Thoracic aorta (tissue), 2 donors: ENCODE measurements at places on chromosomes 16 and 17. TPM values are rescaled to one million over a fixed set of nuclear protein-coding genes. Genes with fewer than 3 reads are reported as not detected.
A peak's percentile ranks its signal among the peaks of the same experiment; 100 is the strongest.

The FBXO39 gene
- total RNA-seq, result not detected

The MMP28 gene
- 18.5 TPM for total RNA-seq

The ELMO3 gene
- 1.4 TPM for total RNA-seq

The HID1 gene
- 14.8 TPM for total RNA-seq

The SLFN14 gene
- total RNA-seq, result not detected

- H3K27me3 ChIP-seq, result no peaks in the 10 kb centered on the region
- H3K36me3 ChIP-seq, result no peaks in the 10 kb centered on the region
- no peak overlapping the region for H3K27ac ChIP-seq
- no peak overlapping the region for H3K4me3 ChIP-seq
Measured at GRCh38 chr17:43365356-43365755, 33.4 kb upstream of the ARL4D start.

DNA sequence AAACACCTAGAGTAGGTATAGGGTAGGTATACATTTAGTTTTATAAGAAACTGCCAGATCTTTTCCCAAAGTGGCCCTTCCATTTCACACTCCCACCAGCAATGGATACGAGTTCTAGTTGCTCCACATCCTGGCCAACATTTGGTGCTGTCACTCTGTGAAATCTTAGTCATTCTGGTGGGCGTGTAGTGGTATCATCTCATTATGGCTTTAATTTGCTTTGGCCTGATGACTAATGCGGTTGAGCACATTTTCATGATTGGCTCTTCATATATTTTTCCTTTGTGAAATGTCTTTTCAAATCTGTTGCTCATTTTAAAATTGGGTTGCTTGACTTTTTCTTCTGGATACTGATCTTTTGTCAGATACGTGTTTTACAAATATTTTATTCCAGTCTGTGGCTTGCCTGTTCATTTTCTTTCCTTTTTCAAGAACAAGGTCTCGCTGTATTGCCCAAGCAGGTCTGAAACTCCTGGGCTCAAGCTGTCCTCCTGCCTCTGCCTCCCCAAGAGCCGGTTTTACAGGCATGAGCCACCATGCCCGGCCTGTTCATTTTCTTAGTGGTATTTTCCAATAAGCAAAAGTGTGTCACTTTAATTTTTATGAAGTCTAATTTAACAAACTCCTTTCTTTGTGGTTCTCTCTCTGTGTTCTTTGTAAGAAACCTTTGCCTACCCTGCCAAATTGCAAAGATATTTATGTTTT lies 192.4 kb downstream of the SEC14L1 start:
- no peak overlapping the region for H3K27ac ChIP-seq
- no peak overlapping the region for H3K4me3 ChIP-seq
- H3K4me1 ChIP-seq, result peaks cover 4% of the 10 kb centered on the region
- no peaks in the 10 kb centered on the region for H3K27me3 ChIP-seq
- H3K36me3 ChIP-seq, result no peaks in the 10 kb centered on the region
- DNase-seq, result no peak

GRCh38 chr16:53073022-53073421 lies 18.2 kb downstream of the CHD9 start:
- H3K27me3 ChIP-seq, result no peaks in the 10 kb centered on the region
- no peak for DNase-seq
- no peak overlapping the region for H3K27ac ChIP-seq
- H3K4me1 ChIP-seq, result peaks cover 30% of the 10 kb centered on the region

DNA sequence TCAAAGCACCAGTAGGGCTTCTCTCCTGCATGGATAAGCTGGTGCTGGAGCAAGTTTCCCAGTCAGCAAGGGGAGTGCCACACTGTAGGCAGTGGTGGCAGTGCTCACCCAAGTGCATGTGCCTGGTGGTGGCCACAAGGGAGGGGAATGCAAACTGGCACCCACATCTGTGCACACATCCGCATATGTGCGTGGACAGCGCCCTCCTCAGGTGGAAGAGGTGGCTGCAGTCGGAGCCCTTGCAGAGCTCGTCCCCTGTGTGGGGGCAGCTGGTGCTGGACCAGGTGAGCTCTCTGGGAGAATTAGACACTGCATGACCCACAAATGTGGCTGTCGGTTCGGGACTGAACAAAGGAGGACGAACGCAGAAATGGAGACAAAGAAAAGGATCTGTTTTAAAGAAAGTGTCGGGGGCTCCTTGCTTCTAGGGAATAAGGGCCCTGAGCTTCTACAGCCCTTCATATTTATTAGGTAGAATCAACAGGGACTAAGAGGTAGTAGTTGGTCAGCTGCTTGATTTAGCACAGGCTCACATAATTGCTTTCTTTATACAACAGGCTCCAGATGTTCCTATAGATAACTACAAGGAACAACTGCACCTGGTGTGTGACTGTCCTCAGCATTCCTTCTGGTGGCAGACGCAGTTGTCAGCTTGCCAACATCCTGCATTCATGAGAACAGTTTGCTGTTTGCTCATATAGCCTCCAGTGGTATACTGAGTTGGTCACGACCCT lies 5.3 kb upstream of the ZNF689 start:
- H3K4me1 ChIP-seq, result no peaks in the 10 kb centered on the region
- no peak for DNase-seq
- no peaks in the 10 kb centered on the region for H3K36me3 ChIP-seq
- H3K4me3 ChIP-seq, result no peak overlapping the region
- H3K27ac ChIP-seq, result no peak overlapping the region
- no peaks in the 10 kb centered on the region for H3K27me3 ChIP-seq

- no peaks in the 10 kb centered on the region for H3K4me1 ChIP-seq
- no peak overlapping the region for H3K4me3 ChIP-seq
- no peak overlapping the region for H3K27ac ChIP-seq
- H3K27me3 ChIP-seq, result no peaks in the 10 kb centered on the region
- DNase-seq, result no peak
Measured at GRCh38 chr16:25018972-25019617, 3.9 kb upstream of the ARHGAP17 start.

GRCh38 chr16:20318006-20318405 lies 9.3 kb downstream of the GP2 start:
- no peaks in the 10 kb centered on the region for H3K4me1 ChIP-seq
- H3K36me3 ChIP-seq, result no peaks in the 10 kb centered on the region
- no peaks in the 10 kb centered on the region for H3K27me3 ChIP-seq
- H3K4me3 ChIP-seq, result no peak overlapping the region
- no peak overlapping the region for H3K27ac ChIP-seq

GRCh38 chr17:39619786-39620101 lies 7.0 kb upstream of the PPP1R1B start:
- H3K4me3 ChIP-seq, result no peak overlapping the region
- no peaks in the 10 kb centered on the region for H3K36me3 ChIP-seq
- no peak for DNase-seq
- no peaks in the 10 kb centered on the region for H3K4me1 ChIP-seq

DNA sequence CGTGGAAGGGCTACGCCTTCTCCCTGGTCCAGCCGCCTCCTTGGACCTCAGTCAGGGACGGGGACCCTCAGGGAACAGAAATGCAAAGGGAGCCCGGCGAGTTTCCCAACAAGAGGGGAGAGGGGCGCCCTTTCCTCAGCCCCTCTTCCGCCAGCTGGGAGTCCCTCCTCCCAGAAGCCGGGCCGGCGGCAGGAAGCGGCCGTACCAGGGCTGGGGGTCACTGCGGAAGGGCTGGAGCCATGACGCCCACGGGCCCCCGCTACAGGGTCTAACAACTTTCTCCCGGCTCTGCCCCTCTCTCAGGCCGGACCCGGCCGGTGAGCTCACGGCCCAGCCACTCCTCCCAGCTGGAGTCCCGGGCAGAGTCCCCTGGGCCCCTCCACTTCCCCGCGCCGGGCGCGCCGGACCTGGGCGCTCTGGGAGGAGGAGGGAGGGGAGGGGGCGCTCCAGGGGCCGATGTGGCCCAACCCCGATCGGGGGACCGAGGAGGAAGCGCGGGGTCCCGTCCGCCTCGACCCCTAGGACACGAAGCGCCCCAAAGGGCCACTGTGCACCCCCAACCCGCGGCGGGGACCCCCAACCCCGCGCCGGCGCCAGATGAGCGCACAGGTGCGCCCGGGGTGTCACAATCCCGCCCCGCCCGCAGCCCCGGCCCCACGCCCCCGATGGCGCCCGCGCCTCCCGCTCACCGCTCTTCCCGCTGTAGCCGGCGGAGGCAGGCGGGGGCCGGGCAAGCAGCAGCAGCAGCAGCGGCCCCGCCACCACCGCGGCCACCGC lies 578 bp downstream of the PGAP6 start:
- H3K27me3 ChIP-seq, result no peaks in the 10 kb centered on the region
- peak overlapping the region; percentile 84 for H3K4me3 ChIP-seq
- DNase-seq, result no peak

DNA sequence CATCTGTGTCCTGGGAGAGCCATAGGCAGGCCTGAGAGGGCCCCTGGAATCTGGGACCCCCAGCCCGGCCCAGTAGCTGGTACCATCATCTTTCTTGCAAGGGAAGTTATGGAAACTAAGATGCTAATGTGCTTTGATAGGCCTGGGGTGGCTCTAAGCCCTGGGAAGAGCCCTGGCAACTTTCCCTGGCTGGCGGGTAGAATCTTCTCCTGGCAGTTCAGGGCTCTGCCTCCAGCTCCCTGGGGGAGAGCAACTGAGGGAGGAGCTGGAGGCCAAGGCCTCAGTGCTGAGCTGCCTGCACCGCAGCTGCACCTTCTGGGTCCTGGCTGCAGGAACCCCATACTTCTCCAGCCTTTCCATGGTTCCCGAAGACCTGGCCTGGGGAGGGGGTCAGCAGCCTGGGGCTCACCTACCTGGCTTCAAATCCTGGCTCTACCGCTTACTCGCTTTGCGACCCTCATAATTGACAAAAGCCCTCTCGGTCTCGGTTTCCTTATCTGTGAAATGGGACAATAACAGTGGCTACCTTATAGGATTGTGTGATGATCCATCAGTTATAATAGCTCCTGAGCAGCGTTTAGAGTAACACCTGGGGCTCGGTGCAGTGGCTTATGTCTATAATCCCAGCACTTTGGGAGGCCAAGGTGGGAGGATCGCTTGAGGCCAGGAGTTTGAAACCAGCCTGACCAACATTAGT lies 333.7 kb downstream of the SEC14L1 start:
- DNase-seq, result no peak
- H3K27me3 ChIP-seq, result no peaks in the 10 kb centered on the region
- no peaks in the 10 kb centered on the region for H3K36me3 ChIP-seq
- H3K4me3 ChIP-seq, result no peak overlapping the region
- H3K27ac ChIP-seq, result no peak overlapping the region

DNA sequence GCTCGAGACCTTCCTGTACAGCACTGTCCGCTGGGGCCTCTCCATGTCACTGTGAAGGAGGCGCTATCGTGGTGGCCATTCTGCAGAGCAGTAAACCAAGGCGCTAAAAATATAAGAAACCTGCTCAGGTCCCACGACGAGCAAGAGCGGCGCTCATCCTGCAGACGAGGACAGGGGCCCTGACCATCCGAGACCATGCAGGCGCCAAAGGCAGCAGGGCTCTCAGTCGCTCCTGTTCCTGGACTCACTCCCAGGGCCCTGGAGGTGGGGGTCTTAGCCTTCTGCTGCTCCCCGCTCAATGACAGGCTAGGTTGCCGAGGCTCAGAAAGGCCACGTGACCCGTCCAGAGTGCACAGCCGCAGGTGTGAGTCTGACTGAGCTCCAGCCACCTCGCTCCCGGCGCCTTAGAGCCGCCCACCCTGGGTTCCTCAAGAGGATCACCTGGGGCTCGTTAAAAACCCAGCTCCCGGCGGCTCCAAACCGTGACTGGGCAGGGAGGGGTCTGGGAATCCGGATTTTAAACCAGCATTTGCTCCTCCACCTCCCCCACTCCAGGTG lies 509 bp upstream of the ATP2C2 start:
- no peaks in the 10 kb centered on the region for H3K36me3 ChIP-seq
- no peaks in the 10 kb centered on the region for H3K27me3 ChIP-seq
- H3K4me3 ChIP-seq, result no peak overlapping the region
- H3K4me1 ChIP-seq, result no peaks in the 10 kb centered on the region
- DNase-seq, result no peak

DNA sequence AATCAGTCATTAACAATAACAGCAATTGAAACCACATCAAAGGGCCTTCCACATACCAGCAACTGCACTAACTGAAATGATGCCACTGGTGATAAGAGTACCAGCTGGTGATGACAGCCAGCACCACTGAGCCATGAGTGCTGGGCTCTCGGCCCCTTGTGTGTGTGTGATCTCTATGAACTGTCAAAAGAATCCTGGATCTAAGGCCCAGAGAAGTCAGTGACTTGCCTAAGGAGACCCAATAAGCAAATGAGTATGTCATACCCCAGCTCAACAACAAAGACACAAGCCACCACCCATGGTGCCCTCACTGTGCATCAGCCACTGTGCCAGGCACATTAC lies 220.9 kb downstream of the ZNF423 start:
- H3K4me1 ChIP-seq, result peaks cover 33% of the 10 kb centered on the region
- peaks cover 11% of the 10 kb centered on the region for H3K36me3 ChIP-seq
- no peak overlapping the region for H3K27ac ChIP-seq
- H3K27me3 ChIP-seq, result no peaks in the 10 kb centered on the region
- H3K4me3 ChIP-seq, result no peak overlapping the region
- no peak for DNase-seq

DNA sequence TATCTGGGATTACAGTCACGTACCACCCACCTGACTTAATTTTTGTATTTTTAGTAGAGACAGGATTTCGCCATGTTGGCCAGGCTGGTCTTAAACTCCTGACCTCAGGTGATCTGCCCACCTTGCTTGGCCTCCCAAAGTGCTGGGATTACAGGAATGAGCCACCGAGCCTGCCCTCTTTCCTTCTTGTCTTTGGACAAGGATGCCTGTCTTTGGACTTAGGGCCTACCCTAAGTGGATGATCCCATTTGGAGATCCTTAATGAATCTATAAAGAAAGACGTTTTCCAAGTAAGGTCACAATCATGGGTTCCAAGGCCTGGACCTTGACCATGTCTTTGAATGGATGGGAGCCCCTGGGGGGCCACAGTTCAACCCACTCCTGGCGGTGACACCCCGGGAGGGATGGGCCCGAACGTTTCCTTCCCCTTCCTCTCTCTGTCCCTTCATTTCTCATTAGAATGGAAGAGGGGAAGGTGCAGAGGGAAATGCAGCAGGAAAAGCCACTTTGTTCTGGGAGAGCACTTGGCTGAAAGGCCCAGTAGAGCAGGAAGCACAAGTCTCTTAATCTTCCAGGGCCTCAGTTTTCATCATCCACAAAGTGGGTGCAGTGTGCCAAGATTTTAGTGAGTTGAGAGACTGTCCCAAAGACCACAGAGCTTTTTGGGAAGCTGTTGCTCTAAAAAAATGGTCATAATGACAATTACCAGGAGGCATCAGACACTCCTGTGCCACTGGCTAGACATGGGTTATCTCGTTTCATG lies 353.3 kb downstream of the SEC14L1 start:
- no peak overlapping the region for H3K27ac ChIP-seq
- H3K4me3 ChIP-seq, result no peak overlapping the region
- H3K27me3 ChIP-seq, result no peaks in the 10 kb centered on the region
- no peak for DNase-seq
- H3K4me1 ChIP-seq, result peaks cover 19% of the 10 kb centered on the region

- no peak for DNase-seq
- peaks cover 87% of the 10 kb centered on the region for H3K4me1 ChIP-seq
- no peak overlapping the region for H3K27ac ChIP-seq
- H3K36me3 ChIP-seq, result no peaks in the 10 kb centered on the region
- H3K4me3 ChIP-seq, result no peak overlapping the region
Measured at GRCh38 chr17:77475016-77475976, 334.5 kb downstream of the SEC14L1 start.

- no peaks in the 10 kb centered on the region for H3K4me1 ChIP-seq
- no peak overlapping the region for H3K27ac ChIP-seq
- H3K36me3 ChIP-seq, result no peaks in the 10 kb centered on the region
- no peak for DNase-seq
- H3K4me3 ChIP-seq, result no peak overlapping the region
- no peaks in the 10 kb centered on the region for H3K27me3 ChIP-seq
Measured at GRCh38 chr17:34822007-34822739, 139.1 kb downstream of the CCT6B start.
